ENCODE measurements at places on chromosomes 12 and 14.

DNA sequence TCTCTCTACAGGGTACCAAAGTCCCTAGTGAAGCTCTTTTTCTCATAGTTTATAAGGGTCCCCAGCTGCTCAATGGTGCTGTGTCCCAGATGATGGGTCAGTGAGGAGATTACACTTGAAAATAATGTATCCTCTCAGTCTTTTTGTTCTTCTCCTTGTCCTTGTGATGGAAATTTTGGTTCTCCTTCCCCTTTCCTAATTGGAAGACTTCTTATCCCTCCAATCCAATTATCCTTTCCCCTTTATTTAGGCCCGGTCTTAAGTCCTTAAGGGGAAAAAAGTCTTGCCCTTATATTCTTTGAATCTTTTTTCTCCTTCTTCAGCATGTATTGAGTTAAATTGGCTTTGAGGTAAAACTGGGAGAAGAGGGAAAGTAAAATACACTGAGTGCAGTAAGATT, 126.1 kb upstream of the PTPRQ start:
- no peak for DNase-seq

DNA sequence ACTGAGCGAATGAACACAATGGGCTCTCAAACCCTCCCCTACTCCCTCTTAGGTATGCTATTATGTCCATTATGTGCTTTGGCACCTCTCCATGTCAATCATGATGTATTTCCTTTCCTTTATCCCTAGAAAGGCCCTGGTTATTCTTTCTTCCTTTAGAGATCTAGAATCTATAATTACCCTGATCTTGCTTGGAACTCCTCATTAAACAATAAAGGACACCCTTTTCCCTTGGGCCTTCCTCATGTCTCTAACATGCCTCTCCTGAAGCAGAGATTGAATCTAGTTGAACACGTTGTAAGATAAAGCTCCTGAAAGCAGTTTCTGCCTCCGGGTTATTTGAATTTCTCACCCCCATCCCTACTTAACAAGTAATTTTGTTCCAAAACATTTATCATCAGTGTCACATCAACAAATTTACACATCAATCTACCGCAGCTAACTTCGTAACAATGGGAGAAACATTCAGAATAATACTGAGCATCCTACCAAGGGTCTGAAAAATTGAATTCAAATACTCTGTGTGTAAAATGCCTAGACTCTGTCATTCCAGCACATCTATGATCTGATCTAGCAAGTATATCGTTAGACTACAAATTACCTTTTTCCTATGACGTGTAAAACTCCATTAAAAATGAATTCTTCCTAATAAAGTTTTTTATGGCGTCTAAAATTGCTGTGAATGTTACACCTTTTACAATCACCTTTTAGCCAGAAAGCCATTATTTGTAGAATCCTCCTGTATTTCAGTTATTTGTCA, 5.4 kb downstream of the USP44 start:
- DNase-seq, result no peak

DNA sequence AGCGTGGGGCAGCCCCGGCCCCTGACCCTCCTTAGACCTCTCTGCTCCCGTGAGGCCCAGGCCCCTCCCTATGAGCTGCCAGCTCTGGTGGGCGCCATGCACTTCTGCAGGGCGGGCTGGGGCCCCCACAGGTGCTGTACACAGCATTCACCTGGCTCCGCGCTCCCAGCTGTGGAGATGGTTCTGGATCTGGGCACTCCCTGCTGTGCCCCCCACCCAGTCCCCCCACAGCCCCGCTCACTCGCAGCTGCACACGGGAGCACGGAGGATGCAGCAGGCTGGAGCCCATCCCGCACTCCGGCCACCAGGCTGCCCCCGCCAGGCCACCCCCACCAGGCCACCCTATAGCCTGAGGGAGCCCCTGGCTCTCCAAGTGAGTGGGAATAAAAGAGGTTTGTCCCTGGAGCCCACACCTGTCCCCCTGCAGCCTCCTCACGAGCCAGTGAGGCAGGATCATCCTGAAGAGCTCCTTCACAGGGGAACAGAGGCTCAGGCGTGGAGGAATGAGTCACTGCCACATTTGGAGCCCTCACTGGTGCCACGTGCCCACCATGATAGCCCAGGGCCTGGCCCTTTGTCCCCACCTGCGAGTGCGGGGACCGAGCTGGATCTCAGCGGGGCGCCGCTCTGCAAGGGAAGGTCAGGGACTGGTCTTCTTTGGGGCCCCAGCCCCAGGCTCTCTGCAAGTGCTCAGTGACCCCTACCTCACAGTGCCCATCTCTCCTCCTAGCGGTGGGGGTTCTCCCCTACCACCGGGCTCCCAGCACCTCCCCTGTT, 1.9 kb downstream of the ADSS1 start:
- DNase-seq, result no peak

DNA sequence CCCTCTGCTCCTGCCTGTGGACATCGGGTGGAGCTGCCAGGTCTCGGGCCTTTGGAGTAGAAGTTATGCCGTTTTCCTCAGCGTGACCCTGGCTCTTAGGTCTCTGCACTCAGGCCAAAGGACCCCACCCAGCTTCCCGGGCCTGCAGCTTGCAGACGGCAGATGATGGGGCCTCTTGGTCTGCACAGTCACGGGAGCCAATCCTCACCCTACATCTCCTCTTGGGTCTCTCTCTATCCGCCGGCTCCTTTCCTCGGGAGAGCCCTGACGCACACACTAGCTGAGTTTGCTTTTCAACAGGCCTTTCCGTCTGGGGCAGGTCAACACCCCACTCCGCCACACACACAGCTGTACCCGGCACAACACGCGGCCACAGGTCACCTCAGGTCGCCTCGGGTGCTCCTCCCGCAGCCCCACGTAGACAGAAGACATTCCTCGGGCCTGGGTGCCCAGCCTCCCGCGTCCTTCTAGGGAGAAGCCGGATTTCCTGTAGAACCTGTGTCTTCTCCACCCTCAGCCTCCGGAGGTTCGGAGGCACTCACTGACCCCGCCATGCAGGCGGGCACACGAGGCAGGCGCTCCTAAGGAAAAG, 9.9 kb downstream of the GALNT9 start:
- no peak for DNase-seq

GRCh38 chr12:110197003-110197402, 72.8 kb downstream of the IFT81 start:
- no peak for DNase-seq

- DNase-seq, result no peak
Measured at GRCh38 chr12:90572778-90573177, 382.2 kb downstream of the CCER1 start.
